ENCODE measurements at places on chromosomes 1 and 21. TPM values are rescaled to one million over a fixed set of nuclear protein-coding genes. Genes with fewer than 3 reads are reported as not detected.

DNA sequence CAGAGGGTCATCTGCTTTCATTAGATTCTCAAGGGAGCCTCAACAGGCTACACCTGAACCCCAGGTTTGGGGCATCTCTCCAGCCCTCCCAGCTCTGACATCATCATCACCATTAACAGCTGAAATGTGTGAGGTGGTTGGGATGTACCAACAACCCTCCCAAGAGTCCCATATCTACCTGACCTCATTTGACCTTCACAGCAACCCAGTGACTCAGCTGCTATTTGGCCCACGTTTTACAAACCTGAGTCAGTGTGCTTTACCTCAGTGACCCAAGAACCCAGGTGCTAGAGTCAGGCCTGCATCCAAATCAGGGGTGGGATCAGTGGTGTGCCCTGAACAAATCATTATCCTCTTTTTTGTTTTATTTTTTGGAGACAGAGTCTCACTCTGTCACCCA lies 53.3 kb upstream of the TINAGL1 start:
- DNase-seq, result no peak

DNA sequence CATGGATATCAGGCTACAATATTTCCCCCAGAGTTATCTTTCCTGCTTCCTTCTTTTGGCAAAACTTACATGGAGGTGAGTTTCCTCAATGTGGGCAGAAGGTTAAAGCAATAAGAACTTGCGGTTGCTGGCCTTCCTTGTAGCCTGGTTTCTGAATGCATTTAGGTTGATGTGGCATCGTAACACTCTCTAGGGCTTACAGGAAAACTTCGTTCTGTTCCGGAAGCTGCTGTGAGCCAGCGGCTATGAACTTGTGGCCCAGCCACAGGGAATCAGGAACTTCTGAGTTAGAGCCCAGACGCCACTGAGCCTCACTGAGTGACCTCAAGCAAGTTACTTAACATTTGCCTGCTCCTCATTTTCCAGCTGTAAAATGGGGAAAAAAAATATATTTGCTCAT lies 623.4 kb upstream of the ADAMTS5 start:
- no peak for DNase-seq

DNA sequence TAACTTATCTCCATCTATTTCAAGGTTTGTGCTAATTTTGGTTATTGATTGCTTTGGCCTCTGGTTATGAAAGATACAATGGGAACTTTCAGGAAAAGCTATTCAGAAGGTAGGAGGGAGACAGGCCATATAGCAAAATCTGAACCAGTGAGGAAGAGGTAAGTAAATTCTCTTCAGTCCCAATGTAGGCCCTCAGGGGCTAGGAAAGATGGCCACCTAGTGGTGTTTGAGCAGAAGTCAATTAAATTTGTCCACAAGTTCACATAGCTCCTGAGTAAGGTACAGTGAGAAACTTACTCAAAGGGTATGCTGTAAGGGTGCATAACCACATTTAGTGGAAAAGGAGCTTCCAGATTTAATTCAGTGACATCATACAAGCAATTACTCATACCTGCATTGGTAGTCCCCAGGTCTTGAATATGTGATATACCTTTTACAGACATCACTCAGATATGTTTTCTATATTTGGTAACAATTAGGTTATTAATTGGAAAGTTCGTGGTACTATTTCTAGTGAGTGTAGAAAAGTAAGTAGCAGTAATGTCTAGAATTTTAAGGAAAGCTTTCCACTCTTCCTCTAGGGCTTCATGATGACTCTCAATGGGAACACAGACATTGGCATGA lies 21.4 kb upstream of the FMO1 start:
- DNase-seq, result no peak

DNA sequence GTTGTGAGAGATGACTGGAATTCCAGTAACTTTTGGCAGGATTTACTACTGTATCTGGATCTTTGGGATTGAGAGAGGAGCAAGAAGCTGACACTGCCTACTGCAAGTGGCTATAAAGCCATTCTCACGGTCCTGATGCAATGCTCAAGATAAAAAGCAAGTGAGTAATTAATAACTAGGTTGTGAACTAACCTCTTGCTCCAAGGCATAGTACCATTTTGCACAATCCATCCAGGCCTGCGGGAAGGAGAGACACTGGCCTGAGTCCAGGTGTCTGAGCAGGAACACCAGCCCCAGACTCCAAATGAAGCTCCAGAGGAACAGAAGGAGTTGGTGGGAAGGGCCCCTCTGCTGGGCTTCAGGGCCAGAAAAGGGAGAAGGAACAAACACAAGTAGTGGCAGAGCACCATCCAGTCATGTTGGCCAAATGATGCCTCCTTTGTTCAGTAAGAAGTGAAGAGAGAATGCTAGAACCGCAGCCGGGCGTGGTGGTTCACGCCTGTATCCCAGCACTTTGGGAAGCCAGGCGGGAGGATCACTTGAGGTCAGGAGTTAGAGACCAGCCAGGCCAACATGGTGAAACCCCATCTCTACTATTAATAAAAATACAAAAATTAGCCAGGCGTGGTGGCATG lies 9.9 kb upstream of the SLC45A3 start:
- no peak for DNase-seq

Gene AGMAT
- not detected for total RNA-seq

Gene DTL
- 3.9 TPM for total RNA-seq

Gene LCE1A
- total RNA-seq, result not detected

Gene MX2
- total RNA-seq, result 35.5 TPM
